Effector memory CD4-positive, alpha-beta T cell (primary cell): ENCODE measurements at places on chromosomes 12 and 14.
A peak's percentile ranks its signal among the peaks of the same experiment; 100 is the strongest.

- DNase-seq = no peak
These were observed 3.8 kb downstream of the USP15 start for GRCh38 chr12:62263966-62264365.

DNA sequence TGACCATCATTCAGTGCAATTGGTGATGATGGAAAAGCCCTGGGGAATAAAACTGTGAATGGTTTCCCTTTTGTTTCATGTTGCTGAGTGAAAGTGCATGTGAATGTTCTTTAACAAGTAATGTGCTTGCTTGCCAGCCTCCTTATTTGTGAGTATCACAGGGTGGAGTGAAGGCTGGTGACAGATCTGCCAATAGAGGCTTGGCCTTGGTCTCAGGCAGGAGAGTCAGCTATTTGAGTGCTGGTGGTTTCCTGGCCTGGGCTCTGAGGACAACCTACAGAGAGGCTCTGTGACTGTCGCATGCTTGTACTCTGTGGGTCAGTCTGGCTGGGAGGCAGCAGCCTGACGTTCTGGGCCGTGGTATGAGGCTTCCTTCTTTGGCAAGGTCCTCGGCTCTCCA, 20.7 kb downstream of the KRT85 start:
- DNase-seq = no peak

DNA sequence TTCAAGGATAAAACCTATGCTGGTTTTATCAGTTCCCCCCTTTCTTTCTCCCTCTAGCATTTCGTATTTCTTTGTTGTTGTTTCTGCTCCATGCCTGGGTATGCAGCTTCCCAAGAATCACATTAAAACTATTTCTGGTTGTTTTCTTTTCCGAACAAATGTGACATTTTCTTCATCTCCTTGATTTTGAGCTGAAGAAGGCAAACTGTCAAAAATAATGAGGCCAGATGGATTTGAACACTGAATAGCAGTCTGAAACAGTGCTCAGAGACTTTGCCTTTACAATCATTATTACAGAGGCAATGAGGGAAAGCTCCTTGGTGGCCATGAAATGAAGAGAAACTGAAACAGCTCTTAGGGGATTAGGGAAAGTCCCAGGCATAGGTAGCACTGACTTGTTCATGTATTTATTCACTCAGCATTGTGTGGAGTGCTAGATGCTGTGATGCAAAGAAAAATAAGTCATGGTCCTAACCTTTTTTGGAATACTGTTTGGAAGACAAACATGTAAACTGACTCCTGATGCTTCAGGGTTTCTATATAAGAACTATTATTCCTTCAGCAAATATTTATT, 319.5 kb downstream of the FUT8 start:
- DNase-seq = no peak

GRCh38 chr14:70208380-70208779, 19.6 kb upstream of the SLC8A3 start:
- DNase-seq = no peak

- DNase-seq = no peak
These were observed 26.5 kb downstream of the NTF3 start for GRCh38 chr12:5458229-5459050.

DNA sequence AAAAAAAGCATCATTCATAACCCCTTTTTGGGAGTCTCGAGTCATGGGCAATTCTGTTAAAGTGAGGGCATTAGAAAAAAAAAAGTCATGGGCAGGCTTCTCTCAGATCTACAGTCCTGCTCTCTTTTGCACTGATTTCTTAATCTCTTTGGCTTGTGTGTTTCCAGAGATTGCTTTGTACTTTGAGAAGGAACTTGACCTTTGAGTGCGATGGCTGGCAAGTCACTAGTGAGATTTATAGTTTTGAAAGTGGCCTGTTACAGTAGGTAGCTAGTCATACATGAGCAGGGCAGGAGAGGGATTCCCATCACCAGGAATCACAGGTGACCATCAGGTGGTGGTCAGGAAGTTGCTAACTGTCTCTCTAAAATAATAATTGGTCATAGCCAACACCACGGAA, 119.6 kb downstream of the KCNMB4 start:
- DNase-seq = no peak

- DNase-seq = no peak
These were observed 121.7 kb upstream of the FUT8 start for GRCh38 chr14:65290830-65291229.

DNA sequence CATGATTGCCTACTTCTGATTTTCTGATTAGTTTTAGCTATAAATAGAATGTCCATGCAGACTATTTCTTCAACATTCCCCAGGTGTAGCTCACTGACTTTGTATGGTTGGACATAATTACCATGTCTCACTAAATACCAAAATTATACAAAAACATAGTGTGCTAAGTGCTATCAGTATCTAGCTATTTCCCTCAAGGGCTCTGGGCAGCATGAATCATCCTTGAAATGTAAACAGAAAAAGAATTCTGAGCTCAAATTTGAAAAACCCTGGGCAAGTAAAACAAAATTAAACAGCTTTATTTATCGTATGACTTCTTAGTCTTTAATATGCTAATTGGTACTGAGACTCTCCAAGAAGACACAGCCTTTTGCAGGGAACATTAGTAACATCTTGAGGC, 82.9 kb downstream of the SPATA7 start:
- DNase-seq = no peak

DNA sequence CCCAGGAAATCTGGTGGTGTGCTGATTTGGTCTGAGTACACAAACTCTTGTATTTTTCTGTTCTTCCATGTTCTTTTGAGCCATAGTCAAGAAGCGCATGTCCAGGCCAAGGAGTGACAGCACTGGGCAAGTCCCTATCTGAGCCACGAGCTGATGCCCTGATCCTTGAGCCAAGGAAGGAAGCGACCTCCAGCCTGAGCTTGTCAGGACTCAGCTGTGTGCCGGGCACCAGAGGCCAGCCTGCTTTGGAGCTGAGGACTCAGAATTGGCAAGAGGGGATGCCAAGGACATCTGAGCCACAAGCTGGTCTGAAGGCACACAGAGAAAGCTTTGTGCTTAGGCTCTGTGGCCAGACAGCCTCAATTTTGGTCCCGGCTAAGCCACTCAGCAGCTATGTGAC, 52.6 kb downstream of the GALNT16 start:
- DNase-seq = no peak

DNA sequence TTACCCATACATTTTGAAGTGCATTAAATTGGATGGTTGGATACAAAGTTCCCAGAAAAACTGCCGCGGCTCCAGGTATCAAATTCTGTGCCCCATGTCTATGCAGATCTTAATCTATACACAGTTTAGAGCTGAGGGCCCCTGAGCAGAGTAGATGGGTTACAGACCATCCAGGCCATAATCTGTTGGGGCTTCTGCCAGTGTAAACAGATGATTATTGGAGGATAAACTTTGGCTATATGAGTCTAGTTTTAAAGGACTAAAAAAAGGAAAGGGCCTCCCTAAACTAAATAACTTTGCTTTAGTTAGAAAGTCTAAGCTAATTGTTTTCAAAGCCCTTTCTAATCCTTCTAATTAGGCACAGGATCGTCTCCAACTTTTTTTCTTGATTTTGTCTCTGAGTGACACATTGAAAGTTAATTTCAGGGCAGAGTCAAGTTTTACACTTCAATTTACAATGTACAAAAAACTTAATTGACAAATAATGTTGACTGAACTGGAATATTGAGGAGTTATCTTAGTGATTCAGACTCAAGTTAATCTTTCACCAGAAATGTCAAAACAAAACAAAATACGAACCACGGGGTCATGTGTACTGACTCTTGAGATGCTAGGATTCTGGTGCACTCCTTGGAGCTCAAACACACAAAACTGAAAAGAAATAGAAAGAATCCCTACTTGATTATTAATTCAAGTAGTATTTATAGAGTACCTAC, 133.9 kb upstream of the SCAF11 start:
- no peak for DNase-seq

DNA sequence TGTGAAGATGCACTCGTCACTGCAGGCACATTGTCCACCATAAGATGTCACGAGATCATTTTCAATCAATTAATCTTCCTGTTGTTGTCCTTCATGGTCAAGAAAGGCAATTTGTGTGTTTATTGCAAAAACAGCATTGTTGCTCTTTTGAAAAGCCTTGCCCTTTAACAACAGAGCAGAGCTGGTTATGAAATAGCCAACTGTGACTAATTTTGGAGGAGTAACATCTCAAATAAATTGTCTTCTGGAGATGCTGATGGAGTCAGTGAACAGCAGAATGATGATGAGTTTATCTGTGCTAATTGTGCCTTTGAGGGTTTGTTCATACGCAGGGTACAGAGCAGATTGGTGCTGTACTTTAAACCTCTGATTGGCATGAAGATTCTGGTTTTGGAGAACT, 88.3 kb upstream of the E2F7 start:
- no peak for DNase-seq

DNA sequence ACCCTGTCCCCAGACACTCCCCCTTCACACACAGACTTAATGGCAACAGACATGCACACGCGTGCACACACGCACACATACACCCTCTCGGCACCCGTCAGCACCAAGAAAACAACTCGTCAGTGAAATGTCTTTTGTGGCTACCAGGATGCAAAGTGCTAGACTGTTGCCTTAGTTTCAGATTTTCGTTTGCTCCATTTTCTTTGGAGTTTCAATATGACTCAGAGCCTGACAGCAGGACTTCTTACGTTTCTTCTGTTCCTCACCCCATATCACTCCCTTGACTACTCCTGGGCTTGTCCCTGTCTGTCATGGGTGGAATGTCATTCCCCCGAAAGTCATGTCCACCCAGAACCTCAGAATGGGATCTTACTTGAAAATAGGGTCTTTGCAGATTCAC, 182.9 kb downstream of the GLT1D1 start:
- DNase-seq = no peak

DNA sequence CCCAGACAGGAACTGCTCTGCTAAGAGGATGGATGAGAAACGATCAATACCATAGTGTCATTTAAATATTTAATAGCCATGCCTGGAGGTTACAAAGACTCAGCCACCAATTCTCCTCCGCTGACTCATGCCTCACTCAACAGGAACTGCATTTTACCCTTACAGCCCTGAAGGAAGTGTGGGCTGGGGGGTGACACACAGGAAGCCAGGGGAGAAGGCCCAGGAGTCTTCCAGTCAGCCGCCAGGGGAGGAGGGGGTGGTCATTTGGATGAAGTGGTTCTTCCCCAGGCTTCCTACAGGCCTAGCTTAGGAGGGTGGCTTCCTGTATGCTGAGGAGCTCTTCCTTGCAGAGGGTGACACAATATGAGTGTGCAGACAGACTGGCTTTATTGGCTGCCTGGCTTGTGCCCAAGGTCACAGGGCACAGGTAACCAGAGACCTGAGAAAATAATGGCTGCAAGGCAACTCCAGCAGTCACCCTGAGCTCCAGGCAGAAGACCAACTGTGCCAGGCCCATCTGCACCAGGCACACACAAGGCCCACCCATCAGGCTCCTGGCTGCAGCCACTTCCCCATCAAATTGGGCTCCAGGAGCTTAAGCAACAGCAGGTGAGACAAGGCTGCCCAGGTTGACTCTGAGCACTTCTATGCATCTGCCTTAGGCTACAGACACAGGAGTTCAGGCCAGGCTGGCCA, 30.6 kb upstream of the RPLP0 start:
- peak; percentile 45 for DNase-seq

DNA sequence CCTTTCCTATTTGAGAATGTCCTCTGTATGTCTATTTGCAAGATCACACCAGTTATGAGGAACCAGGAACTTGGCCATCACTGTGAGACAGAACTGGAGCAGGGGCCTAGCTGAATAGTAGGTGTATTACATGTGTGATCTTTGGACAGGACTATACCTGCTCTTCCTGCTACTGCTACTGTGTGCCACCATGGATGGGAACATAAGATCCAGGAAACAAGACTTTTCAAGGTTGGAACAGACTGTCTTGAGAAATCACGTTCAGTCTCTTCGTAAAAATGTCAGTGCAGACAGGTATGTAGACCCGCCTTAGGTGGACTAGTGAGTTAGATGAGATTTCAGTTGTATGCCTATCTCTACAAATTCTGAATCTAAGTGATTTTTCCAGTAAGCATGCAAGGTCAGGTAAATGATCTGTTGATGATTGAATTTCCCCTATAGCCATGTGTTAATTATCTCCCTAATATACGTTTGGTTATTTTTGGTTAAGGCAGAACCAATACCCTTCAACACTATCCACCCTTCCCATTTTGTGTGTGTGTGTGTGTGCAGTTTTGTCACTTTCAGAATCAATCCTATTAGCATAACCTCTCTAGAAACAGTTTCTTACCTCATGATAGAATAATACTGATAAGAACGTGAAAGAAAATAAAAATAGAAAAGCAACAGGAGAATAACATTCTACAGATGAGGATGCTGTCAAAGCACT, 7.1 kb downstream of the A2M start:
- no peak for DNase-seq

GRCh38 chr12:52615208-52615868, 3.0 kb downstream of the KRT73 start:
- no peak for DNase-seq

DNA sequence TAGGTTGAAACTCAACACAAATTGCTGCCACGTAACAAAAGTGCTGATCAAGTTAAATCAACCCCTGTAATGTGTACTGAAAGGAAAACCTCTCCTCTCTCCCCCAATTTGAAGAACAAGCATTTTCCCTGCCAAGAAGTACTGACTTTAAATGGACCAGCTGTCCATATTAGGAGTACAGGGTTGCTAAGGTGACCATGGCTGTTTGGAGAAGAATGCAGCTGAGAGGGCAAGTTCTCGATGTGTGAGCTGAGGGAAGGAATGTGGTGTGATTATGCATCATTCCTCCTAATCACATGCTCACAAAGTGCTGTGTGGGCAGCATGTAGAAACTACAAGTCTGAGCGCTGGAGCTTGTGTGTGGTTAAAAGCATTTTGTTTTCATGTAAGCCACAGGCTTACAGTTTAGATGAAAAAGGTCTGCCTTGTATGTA, 50.9 kb upstream of the CCT2 start:
- DNase-seq = no peak

DNA sequence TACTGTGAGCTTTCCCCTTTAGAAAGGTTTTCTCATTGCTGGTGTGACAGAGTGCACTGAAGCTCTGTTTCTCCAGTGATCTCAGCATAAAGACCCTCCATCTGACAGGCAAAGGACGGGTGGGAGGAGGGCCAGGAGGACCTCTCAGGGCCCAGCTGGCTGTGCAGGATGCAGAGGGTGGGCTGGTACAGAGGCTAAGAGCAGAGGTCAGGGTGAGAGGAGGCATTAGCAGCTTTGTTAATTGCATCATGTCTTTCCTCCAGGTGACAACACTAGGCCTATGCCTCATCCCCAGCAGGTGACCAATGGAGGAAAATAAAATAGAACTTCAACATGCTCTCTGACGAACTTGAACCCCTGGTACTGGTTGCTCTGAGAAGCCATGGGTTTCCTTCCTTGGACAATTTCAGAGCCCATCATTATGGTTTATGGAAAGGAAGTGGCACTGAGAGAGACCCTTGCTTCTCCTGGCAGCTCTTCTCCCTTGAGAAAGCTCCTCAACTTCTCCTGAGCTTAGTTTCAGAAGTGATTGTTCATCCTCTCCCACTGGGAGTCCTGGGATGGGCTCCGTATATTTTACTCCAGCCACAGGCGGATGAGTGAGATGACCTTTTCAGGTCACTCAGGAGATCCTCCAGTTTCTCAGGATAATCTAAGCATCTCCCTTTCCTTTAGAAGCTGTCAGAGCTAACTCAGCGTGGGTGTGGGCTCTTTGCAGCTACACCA, 45.8 kb upstream of the ATP23 start:
- no peak for DNase-seq

- DNase-seq = no peak
These were observed 24.6 kb downstream of the ZFP36L1 start for GRCh38 chr14:68768316-68768715.
